ENCODE measurements at places on chromosomes 3 and 15.

DNA sequence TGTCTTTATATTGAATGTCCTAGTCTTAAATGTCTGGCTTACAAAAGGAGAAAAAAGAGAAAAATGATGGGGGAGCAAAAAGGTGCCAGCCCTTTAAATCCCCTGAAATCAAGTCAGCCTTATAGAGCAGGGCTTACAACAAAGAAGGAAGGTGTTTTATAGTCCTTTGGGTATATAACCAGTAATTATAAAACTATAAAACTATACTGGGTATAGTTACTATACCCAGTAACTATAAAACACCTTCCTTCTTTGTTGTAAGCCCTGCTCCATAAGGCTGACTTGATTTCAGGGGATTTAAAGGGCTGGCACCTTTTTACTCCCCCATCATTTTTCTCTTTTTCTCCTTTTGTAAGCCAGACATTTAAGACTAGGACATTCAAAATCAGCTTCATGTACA is 598.0 kb upstream of the SEMA6D start:
- no peak for DNase-seq

- no peak for DNase-seq
Measured at GRCh38 chr3:64265646-64266045, 40.4 kb upstream of the PRICKLE2 start.

- DNase-seq, result no peak
Measured at GRCh38 chr3:142243134-142243533, 17.7 kb upstream of the GK5 start.

GRCh38 chr3:109337393-109337792 is at the start of gene DPPA4:
TSS of gene DPPA4 (minus strand) at chr3:109337546. CDS start at chr3:109337517, 29 bp downstream.
- no peak for DNase-seq

- DNase-seq, result no peak
Measured at GRCh38 chr15:100940767-100941379, 21.7 kb downstream of the LRRK1 start.

Data from stimulated activated CD8-positive, alpha-beta memory T cell treated with anti-CD3 and anti-CD28 coated beads, Interleukin-4, amount 100 ng/mL, for 24 hours (primary cell).